Tibial artery (tissue), 4 donors: ENCODE measurements at places on chromosomes 13 and 19.

DNA sequence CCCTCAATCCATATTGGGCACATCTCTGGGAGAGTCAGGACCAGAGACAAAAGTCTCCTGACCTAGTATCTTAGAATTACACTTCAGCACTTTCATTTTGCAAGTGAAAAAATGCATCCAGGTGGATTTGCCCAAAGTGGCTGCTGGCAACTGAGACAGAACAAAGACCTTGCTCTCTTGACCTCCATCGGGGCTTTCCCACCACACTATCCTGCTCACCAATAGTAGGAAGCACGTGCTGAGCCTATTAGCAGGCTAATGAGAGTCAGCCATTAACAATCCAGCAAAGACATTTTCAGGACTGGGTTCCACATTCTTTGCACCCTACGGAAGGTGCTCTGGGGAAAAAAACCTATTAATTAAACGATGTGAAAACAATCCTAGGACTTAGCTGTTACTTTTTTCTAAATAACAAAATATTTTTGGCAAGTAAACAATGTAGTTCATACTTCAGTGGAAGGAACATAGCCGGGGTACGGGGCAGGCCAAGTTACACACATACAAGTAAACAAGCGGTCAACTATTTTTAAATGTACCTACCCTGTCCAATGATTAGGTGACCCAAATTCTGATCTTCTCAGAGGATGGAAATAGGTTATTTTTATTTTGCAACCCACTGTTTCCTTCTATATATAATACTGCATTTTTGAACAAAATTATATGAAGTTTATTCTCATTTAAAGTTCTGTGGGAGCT is 78.6 kb downstream of the CDADC1 start:
- DNase-seq, result no peak
- peak overlapping the region; percentile 71 for H3K27ac ChIP-seq
- peak overlapping the region; percentile 9 for H3K4me3 ChIP-seq
- H3K27me3 ChIP-seq, result no peaks in the 10 kb centered on the region
- H3K36me3 ChIP-seq, result peaks cover 5% of the 10 kb centered on the region

DNA sequence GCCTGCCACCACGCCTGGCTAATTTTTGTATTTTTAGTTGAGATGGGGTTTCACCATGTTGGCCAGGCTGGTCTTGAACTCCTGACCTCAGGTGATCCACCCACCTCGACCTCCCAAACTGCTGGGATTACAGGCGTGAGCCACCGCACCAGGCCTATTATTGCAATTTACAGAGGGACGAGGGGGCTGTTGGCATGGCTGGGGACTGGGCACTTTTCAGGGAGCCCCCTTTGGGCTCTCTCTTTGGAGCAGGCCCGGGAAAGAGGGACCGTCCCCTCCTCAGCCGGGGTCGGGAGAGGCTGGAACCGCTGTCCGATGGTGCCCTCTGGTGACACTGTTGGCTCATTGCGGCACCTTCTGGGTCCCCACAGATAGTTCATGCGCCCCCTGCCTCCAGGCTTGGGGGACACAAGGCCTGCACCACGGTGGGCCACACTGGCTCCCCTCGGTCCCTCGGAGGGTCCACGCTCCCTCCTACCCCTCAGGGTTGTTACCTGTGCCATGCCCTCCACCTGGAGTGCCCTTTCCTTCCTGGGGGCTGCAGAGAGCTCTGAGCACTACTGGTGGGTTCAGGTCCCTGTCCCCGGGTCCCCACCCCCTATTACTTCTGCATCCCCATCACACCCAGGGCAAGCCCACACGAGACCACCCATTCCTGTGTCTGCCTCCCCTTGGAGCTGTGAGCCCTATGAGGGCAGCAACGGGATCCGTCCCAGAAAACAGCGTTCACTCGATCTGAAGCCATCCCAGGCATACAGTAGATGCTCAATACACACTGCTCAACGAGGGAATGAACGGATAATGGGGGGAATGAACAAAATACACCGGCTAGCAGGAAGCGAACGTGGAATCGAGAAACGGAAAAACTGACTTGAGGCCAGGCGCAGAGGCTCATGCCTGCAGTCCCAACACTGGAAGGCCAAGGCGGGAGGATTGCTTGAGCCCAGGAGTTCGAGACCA is 12.5 kb downstream of the FEM1A start:
- DNase-seq, result no peak
- no peak overlapping the region for H3K27ac ChIP-seq
- no peaks in the 10 kb centered on the region for H3K27me3 ChIP-seq
- no peaks in the 10 kb centered on the region for H3K36me3 ChIP-seq

DNA sequence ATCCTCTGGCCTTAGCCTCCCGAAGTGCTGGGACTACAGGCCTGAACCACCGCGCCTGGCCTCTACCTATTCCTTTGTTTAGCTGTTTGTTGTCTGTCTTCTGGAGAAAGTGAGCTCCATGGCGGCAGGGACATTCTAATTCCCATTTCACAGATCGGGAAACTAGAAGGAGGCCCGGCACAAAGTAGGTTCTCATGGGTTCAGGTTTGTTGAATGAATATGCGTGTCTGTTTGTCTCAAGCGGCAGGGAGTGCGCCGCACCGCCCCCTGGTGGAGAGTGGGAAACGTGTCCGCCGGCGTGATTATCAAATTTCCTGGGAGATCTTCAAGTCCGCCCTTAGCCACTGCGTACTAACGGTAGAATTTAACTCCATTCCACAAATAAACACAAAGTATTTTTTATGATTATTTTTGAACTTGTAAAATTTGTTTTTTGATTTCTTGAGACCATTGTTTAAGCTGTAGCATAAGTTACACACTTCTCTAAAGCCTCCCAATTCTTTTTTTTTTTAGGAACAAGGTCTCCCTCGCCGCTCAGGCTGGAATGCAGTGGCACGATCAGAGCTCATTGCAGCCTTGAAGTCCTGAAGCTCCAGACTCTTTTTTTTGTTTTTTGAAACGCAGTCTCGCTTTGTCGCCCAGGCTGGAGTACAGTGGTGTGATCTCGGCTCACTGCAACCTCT is 8.9 kb upstream of the CCDC9 start:
- no peak overlapping the region for H3K4me3 ChIP-seq
- DNase-seq, result peak; percentile 68
- no peaks in the 10 kb centered on the region for H3K27me3 ChIP-seq

DNA sequence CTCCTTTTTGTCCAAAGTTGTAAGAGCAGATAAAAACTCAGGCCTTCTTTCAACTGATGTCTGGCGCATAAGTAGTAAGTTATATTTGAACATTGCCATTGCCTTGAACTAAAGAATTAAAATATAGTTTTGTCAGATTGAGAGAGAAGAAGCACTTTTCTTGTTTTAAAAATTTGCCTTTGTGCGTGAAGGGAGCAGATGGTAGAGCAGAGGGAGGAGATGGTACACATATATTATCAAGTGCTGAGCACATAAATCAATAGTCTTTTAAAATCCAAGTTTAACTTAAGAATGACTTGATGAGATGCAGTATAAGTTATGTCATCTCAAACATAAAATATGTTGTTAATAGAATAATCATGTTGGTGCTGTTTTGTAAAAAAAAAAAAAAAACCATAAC is 504.6 kb upstream of the KLHL1 start:
- no peaks in the 10 kb centered on the region for H3K27me3 ChIP-seq
- DNase-seq, result no peak
- no peaks in the 10 kb centered on the region for H3K4me1 ChIP-seq
- no peak overlapping the region for H3K27ac ChIP-seq
- no peak overlapping the region for H3K4me3 ChIP-seq

DNA sequence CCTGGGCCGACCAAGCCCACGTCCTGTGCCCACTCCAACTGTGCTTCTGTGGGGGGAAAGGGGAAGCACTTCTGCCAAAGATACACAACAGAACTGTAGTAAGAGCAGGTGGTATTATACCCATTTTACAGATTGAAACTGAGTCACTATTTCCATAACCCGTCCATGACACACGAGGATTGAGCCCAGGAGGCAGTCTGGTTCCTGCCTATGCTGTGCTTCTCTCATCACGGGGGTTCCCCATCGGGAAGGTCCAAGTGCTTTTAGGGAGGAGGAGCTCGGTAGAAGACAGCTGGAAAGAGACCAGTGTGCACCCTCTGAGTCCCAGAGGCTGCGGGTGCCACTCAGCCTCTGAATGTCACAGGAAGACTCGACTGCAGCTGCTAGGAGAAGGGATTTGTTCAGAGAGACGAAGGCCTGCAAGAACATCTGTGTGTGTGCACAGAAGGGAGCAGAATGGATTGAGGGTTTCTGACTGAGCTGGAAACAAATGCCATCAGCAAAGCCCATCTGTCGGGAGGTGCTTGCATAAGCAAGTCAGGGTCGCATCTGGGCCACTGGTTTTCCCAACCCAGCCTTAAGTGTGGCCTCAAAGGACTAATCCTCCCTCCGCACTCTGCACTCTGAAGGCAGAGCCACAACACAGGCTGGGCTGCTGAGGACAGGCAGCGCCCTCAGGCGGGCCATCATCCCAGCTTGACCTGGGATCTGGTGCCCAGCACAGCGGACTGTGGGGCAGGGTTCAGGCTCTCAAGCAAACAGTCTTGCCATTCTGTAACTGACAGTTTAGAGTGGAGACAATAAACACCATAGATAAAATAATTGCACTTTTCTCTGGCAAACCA is 150.0 kb downstream of the DPF1 start:
- H3K36me3 ChIP-seq, result no peaks in the 10 kb centered on the region
- H3K4me1 ChIP-seq, result no peaks in the 10 kb centered on the region
- no peaks in the 10 kb centered on the region for H3K27me3 ChIP-seq

DNA sequence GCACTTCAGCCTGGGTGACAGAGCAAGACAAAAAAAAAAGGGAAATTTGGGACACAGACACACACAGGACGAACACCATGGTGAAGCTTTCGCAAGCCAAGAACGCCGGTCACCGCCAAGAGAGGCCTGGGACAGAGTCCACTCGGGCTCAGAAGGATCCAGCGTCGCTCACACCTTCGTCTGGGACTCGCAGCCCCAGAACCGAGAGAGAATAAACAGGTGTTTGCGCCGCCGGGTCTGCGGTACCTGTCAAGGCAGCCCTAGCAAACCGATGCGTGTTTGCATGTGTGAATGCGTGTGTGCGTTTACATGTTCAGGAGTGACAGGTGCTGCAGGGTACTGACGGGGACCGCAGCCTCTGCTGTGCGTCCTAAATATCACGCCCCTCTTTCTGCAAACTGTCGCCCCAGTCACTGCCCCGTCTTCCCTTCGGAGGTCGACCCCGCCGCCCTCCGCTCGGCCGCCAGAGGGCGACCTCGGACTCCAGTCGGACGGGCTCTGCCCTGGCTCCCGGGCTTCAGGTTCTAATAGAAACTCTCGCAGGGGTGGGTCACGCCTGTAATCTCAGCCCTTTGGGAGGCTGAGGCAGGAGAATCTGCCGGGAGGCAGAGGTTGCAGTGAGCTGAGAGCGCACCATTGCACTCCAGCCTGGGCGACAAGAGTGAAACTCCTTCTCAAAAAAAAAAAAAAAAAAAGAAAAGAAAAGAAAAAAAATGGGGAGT is 11.8 kb upstream of the CSNK1G2 start:
- DNase-seq, result peak; percentile 76
- H3K36me3 ChIP-seq, result peaks cover 8% of the 10 kb centered on the region
- H3K4me1 ChIP-seq, result peaks cover 16% of the 10 kb centered on the region
- peaks cover 30% of the 10 kb centered on the region for H3K27me3 ChIP-seq
- H3K4me3 ChIP-seq, result peak overlapping the region; percentile 33
- no peak overlapping the region for H3K27ac ChIP-seq

- no peak for DNase-seq
- H3K27me3 ChIP-seq, result no peaks in the 10 kb centered on the region
- no peak overlapping the region for H3K4me3 ChIP-seq
- no peaks in the 10 kb centered on the region for H3K4me1 ChIP-seq
- no peaks in the 10 kb centered on the region for H3K36me3 ChIP-seq
These were observed 336.0 kb downstream of the MTUS2 start for GRCh38 chr13:29156136-29156535.

DNA sequence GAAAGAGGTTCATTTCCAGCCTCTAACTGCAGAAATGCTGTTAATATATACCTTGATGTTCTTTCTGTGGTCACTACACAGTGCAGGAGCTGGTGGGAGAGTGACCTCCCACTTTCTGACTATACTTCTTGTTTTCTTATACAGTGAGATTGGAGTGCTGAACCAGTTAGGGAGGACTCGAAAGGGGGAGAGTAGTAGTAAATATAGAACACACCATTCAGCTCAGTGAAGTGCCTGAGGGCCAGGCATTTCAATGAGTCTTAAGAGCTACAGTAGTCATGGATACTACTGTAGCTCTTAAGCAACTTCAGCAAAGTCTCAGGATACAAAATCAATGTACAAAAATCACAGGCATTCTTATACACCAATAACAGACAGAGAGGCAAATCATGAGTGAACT is 372.9 kb downstream of the MTUS2 start:
- no peaks in the 10 kb centered on the region for H3K36me3 ChIP-seq
- no peaks in the 10 kb centered on the region for H3K4me1 ChIP-seq
- no peak for DNase-seq
- H3K27me3 ChIP-seq, result no peaks in the 10 kb centered on the region

DNA sequence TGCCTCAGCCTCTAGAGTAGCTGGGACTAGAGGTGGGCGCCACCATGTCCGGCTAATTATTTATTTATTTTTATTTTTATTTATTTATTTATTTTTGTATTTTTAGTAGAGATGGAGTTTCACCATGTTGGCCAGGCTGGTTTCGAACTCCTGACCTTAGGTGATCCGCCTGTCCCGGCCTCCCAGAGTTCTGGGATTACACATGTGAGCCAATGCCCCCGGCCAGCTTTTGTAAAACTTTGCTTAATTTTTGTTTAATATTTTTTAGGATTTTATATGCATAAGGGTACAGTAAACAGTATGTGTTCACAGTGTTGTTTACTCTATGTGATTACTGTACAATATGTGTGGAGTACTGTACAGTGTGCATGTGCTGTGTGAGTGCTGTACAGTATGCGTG is 98.7 kb downstream of the ZMYM2 start:
- H3K36me3 ChIP-seq, result peaks cover 78% of the 10 kb centered on the region
- H3K27ac ChIP-seq, result no peak overlapping the region
- no peak for DNase-seq

- no peak for DNase-seq
- no peak overlapping the region for H3K4me3 ChIP-seq
- peaks cover 42% of the 10 kb centered on the region for H3K36me3 ChIP-seq
- no peak overlapping the region for H3K27ac ChIP-seq
These were observed 4.4 kb upstream of the ETV2 start for GRCh38 chr19:35637165-35637564.

- no peaks in the 10 kb centered on the region for H3K27me3 ChIP-seq
- H3K36me3 ChIP-seq, result peaks cover 94% of the 10 kb centered on the region
- H3K4me1 ChIP-seq, result no peaks in the 10 kb centered on the region
- DNase-seq, result no peak
- no peak overlapping the region for H3K27ac ChIP-seq
- no peak overlapping the region for H3K4me3 ChIP-seq
These were observed 29.1 kb downstream of the CUL4A start for GRCh38 chr13:113238536-113238935.

GRCh38 chr13:41133951-41134350 is 1.3 kb upstream of the KBTBD6 start:
- no peak for DNase-seq
- H3K36me3 ChIP-seq, result no peaks in the 10 kb centered on the region
- no peaks in the 10 kb centered on the region for H3K4me1 ChIP-seq
- no peaks in the 10 kb centered on the region for H3K27me3 ChIP-seq
- no peak overlapping the region for H3K27ac ChIP-seq

- peak overlapping the region; percentile 90 for H3K4me3 ChIP-seq
- H3K4me1 ChIP-seq, result peaks cover 18% of the 10 kb centered on the region
- no peaks in the 10 kb centered on the region for H3K27me3 ChIP-seq
- peaks cover under 1% of the 10 kb centered on the region for H3K36me3 ChIP-seq
These were observed 726 bp upstream of the UFM1 start for GRCh38 chr13:38348861-38349389.

- DNase-seq, result no peak
- H3K27me3 ChIP-seq, result no peaks in the 10 kb centered on the region
- H3K36me3 ChIP-seq, result no peaks in the 10 kb centered on the region
- H3K27ac ChIP-seq, result no peak overlapping the region
These were observed 34.4 kb upstream of the VWA8 start for GRCh38 chr13:41995336-41995735.
